ENCODE measurements at places on chromosomes 7 and 10.

DNA sequence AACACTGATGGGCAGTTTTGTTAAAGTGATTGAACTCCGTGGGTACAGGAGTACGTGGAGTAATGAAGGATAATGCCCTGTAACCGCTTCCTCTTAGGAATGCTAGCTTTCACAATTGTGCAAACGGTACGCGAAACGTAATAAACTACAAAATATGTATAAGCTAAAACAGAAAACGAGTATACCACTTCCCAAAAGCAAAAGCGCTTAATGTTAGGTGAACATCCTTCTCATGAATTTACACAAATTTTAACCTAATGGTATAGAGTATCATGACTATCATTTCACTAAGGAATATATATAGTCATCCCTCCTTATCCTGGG, 395 bp upstream of the ZNF25 start:
- no peak for DNase-seq

GRCh38 chr7:128807191-128807590, 15.4 kb downstream of the CCDC136 start:
- DNase-seq, result no peak

DNA sequence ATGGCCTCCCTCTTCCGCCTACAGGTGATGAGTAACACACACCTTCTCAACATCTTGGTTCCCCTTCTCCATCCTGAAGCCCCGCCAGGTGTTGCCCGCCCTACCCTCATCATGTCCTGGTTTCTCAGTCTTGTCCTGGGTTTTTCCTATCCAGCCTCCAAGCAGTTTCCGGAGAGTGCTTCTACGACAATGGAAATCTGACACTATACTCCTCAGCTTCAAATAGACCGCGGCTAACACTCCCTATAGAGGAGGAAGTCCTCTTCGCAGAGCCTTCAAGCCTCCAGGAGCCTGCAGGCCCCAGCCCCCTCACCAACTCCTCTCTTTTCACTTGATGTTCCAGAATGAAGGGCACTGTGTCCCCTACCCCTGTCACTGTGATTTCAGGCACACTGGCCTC, 147.4 kb downstream of the PRPF18 start:
- DNase-seq, result no peak

DNA sequence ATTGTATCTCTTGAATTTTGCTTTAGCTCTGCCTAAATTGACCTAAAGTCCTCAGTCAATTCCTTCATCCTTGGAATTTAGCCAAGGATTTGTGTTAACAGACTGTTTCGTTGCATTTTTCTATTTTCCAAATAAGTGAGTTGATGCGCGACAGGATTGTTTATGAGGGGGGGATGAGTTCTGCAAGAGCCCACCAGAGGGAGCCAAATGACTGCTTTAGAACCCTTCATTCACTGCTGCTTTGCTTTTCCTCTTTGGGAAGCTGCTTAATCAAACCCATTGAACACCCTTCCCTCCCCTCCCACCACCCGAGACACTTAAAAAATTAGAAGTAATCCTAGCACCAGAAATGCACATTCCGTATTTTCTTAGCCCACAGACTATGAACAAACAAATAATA, 33.7 kb upstream of the PTF1A start:
- peak; percentile 7 for DNase-seq

DNA sequence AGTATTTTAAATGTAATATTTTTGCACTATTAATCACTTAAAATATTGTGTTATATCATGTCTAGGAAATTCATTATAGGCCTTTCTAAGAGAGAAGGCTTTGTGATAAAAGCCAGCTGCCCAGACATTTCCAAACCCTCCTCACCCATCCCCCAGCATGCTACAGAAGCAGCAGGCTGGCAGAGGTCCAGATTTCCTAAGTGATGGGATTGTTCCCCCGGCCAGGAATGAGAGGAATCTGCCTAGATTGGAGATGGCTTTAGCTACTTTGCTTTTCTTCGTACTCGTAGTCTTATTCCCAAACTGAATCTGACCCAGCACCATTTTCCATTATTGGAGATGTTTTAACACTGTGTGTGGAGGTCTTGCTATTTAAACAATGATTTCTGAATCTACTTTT, 29.4 kb downstream of the CDK14 start:
- no peak for DNase-seq

DNA sequence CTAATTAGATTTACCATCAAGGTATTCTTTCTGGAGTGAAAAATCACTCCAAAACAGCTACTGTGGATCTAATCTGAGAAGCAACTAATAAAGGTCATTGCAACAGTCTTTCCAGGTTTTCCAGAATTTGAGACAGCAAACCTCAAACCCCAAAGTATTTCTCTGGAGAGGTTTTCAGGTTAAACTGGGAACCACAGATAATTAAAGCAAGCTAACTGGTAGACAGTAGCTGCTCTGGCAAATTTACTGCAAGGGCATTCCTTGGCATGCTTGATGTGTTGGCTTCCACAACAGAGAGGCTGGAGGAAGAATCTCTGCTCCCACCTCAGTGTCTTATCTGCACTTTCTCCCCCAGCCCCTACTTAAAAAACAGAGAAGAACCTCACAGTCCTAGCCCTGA, 140.0 kb upstream of the NRBF2 start:
- no peak for DNase-seq

- no peak for DNase-seq
Measured at GRCh38 chr7:106493041-106493731, 167.8 kb downstream of the CCDC71L start.

DNA sequence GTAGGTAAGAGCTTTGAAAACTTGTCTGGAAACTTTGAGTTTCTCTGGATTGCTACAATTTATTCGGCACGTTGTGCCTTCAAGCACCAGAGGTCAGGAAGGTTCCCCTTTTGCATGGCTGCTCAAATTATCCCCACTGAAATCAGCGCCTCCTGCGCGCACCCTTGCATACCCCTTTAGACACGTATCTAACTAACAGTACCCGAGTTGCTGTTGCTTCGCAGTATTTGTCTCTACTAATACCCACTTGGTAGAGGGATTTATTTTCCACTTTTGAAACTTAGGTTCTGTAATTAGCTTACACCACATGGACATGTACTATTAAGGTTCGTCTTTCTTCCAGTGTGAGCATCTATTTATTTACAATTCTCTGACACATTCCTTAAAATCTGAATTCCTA, 1.6 kb downstream of the MEOX2 start:
- no peak for DNase-seq

Measured in effector CD8-positive, alpha-beta T cell (primary cell).